Hematopoietic multipotent progenitor cell treated with erythropoietin and hydrocortisone succinate and interleukin-3 and kit ligand, for 8 days (in vitro differentiated cells): ENCODE measurements at places on chromosomes 1 and 21.

- no peak for DNase-seq
Measured at GRCh38 chr1:101993710-101994109, 3.0 kb downstream of the OLFM3 start.

DNA sequence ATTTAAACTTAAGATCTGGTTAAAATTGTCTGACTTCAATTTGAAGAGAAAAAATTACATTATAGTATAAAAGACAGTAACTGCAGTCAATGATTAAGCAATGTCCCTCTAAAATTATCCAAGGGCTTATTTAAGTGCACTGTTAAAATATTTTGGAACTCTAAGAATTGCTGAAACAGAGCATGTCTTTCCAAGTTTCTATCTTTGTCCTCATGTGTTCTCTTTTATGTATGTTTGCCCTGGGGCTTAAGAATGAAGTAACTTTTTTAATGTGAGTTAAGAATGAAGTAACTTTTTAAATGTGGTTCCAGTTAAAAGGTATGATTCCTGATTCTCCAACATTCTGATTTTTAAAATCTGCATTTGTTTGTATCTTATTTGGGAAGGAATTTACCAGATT lies 69.0 kb upstream of the MARK1 start:
- DNase-seq: no peak

DNA sequence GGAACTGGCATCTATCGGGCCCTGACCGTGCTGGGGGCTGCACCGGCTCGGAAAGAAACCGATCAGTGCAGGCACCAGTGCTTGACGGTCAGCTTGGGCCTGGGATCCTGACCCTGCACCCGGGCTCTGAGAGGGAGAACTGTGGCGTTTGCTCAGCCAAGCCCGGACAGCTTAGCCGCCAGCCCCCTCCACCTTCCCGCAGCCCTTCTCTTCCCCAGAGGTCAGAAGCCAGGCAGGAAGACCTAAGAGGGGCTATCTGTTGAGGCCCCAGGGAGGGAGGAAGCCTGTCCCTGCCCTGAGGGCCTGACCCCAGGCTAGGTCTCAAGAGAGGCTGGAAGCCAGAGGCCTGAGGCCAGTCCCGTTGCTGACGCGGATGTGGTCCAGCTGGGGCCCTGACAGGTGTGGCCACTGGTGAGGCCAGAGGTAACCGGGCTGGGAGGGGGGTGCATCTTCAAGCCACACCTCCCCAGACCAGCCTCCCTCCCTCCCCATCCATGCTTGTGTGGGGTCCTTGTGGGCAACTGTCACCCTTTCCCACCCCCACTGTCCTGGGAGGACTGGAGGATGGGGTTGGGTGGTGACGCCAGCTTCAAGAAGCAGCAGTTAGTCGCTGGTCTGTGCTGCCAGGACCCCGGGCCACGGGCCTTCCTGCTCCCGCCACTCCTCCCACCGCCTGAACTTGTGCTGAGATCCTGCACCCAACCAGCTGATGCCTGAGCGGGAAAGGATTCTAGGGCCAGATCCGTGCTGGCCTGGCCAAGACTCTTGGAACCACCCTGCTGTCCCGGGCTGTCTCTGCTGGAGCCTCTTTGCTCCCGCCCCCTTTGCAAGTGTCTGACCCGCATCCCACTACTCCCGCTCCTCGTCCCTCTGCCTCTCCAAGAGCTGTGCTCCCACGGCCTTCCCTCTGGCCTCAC lies 2.6 kb upstream of the DVL1 start:
- DNase-seq: no peak

DNA sequence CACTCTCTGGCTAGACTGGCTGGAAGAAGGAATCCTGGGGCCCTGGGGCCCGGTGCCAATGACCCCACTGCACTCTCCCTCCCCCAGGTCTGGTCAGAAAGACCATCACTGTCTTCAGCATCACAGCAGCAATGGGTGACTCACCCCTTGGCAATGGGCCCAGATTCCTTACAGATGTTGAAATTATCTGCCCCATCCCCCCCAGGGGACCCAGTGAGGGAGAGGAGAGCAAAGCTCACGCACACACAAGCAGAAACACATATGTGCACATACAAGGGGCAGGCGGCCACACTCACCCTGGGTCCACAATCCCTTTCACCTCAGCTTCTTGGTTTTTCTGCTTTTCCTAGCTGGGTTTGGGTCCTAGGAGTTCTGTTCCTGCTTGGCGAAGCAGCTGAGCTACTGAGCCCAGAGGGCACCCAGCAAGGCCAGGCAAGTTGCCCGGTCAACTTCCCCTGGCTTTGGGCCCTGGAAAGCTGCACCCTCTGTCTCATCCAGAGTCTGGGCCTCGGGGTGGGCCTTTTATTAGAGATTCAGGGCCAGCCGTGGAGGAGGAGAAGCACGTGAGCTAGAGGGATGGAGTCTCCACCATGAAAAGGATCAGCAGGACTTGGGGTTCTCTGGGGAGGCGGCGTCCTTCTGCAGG lies 2.6 kb downstream of the COL16A1 start:
- DNase-seq: peak; percentile 42

- DNase-seq: peak; percentile 57
Measured at GRCh38 chr1:52365071-52365745, 797 bp downstream of the CC2D1B start.

GRCh38 chr1:87786861-87787545 lies 458.3 kb downstream of the LMO4 start:
- peak; percentile 94 for DNase-seq

DNA sequence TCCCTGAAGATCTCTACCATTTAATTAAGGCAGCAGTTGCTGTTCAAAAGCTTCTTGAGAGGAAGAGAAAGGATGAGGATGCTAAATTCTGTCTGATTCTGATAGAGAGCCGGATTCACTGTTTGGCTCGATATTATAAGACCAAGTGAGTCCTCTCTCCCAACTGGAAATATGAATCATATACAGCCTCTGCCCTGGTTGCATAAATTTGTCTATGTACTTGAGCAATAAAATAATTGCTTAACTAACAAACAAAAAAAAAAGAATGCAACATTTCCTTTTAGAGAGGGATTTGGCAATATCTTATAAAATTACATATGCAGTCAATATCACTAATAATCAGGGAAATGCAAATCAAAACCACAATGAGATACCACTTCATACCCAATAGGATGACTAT lies 26.8 kb downstream of the ALDH9A1 start:
- no peak for DNase-seq

DNA sequence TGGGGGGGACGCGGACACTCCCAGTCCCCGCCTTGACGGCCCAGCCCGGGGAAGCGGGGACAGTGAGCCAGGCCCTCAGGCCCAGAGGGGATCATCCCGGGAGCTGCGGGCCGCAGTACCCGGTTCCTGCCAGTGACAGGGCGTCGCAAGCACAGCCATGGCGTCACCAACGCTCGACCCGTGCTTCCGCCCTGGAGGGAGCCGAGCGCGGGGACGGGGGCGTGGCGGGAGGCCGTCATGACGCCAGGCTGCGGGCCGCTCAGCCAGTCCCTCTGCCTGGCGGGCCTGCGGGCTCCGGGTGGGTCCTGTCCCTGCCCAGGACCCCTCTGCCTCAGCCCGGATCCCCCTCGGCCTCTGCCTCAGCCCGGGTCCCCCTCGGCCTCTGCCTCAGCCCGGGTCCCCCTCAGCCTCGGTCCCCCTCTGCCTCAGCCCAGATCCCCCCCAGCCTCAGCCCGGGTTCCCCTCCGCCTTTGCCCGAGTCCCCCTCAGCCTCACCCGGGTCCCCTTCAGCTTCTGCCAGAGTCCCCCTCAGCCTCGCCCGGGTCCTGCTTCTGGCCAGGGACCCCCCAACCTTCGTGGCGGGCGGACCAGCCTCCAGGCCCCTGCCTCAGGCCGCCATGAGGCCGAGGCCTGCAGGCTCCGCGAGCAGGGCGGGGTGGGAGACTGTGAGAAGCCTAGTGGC lies 2.3 kb upstream of the SLC2A5 start:
- DNase-seq: no peak
